ENCODE measurements at places on chromosomes 4 and X.

GRCh38 chrX:13638826-13639225, 14.1 kb upstream of the TCEANC start:
- no peak for DNase-seq

DNA sequence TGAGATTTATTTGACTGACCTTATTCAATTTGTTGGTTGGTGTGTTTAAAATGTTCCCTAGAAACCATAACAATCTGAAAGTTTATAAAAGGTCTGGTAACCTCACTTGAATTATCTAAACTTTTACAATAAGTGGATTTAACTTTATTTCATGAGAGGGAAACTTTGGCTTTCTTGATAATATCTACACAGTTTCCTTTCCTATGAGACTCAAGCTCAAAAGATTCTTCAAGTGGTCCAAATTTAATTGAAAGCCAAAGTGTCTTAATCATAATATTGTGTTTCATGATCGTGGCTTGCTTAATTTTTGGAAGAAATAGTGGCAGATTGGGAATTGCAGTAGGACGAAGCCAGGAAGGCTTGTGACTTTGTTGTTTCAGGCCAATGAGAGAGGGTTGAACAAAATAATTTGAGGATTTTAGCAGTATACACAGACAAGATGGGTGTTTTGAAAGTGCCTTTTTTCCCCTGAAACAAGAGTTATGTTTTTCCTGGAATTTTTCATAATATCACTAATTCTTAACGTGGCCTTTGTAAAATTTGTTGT, 55.0 kb downstream of the PHEX start:
- no peak for DNase-seq

GRCh38 chr4:152640058-152640921, 39.5 kb downstream of the TMEM154 start:
- peak; percentile 51 for DNase-seq

- peak; percentile 90 for DNase-seq
Observed at GRCh38 chr4:94516999-94517398, 65.3 kb downstream of the PDLIM5 start.

GRCh38 chr4:123941306-123941705, 544.7 kb downstream of the SPRY1 start:
- peak; percentile 34 for DNase-seq

- peak; percentile 84 for DNase-seq
Observed at GRCh38 chr4:149999485-150000074, 78.7 kb upstream of the DCLK2 start.

- DNase-seq = peak; percentile 22
Observed at GRCh38 chr4:10336471-10336870, 120.8 kb downstream of the ZNF518B start.

- DNase-seq = no peak
Observed at GRCh38 chr4:144357975-144358374, 217.5 kb upstream of the GYPA start.

GRCh38 chr4:31139767-31140166, 419.6 kb downstream of the PCDH7 start:
- no peak for DNase-seq

DNA sequence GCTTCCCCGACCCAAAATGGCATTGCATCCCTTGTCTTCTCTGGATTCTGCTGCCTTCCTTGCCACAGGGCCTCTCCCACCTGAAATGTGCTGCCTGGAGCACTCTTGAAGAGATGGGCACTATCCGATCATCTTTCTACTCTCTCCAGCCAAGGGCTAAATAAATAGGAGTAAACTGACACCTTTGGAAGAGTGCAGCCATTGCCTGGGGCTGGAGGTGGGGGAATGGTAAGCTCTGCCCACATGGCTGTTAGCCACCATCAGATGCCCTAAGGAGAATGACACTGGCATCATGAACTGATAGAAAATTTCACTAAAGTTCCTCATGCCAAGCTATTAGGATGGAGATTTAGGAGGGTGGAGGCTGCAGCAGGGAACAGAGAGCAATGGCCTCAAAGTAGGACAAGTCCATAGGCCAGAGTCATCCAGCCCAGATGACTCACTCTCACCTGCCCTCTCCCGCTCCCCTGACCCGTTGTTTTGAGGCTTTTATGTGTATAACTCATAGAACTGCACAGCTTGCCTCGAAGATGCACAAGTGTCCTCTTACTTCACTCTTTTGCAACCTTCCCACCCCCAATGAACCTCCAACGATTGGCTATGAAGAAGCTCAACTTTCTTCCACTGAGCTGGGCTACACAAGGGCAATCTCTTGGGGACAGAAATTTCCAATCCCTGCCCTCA, 822 bp upstream of the PFKFB1 start:
- no peak for DNase-seq

DNA sequence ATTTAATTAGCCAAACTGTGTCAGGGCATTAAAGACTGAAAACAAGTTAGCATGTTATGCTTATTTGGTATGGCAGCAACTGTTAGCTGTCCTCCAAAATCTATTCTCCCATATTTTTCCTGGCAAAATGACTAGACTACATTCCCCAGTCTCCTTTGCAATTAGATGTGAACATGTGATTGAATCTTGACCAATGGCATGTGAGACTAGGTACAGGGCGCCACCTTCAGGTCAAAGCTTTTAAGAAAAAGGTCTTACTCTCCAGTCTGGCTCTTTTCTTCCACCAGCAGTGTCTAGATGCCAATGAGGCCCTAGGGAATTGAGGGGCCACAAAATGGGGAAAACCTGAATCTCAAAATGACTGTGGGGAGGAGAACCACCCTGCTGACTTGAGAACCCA, 408.2 kb downstream of the SMARCA1 start:
- DNase-seq = peak; percentile 10

DNA sequence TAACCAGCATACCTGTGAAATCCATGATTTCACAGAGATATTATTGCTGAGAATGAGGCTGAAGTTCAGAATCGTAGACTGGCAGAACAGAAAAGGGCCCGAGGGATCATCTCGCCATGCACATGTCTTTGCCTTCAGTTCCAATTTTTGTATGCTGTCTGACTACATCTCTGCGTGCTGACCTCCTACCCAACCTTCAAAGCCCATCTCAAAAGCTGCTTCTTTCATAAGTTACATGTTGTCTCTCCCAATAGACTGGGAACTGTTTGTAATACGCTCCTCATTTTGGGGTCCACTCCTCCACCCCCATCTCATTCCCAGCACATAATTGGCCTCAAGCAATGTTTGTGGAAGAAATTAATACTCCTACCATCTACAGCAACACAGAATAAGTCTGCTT, 78.2 kb downstream of the RTL5 start:
- DNase-seq = no peak

DNA sequence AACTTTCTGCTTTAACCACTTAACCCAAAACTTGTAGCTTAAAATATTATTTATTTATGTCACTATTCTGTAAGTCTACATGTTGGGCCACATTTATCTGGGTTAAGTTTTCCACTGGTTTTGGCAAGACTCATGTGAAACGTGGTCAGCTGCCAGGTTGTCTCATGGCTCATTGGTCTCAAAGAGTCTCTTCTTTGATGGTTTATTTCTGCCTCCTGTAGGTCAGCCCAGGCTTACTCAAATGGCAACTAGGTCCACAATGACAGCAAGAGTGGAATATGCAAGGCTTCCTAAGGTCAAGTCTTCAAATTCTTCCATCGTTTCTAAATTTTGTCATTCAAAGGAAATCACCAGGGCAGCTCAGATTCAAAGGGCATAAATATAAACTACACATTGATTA, 828.7 kb downstream of the PCDH7 start:
- DNase-seq = no peak

DNA sequence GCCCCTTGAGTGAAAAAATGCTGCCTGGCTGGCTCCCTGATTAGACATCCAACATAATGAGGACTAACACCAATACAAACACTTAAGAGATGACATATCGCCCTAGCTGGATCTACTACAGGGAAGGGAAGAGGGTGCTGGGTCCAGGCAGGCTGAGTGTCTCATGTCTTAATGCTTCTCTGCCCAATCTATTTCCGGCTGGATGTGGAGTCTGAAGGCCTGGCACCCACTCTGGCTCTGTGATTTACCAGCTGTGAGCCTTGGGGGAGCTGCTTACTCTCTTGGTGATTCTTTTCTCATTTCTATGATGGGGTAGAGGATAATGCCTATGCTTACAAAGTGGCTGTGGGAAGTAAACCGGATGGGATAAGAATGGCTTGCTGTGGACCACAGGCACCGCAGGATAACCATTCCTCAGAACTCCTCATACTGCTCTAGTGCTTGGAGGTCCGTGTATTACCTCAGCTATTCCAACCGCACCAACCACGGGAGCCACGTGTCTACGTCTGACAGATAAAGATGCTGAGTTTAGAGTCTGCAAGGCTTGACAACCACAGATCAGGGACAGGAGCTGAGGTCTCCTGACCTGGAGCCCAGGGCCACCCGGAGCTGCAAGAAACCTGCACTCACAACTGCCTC, 161.7 kb downstream of the AFAP1 start:
- no peak for DNase-seq

GRCh38 chr4:147761218-147761883, 29.5 kb downstream of the ARHGAP10 start:
- no peak for DNase-seq

DNA sequence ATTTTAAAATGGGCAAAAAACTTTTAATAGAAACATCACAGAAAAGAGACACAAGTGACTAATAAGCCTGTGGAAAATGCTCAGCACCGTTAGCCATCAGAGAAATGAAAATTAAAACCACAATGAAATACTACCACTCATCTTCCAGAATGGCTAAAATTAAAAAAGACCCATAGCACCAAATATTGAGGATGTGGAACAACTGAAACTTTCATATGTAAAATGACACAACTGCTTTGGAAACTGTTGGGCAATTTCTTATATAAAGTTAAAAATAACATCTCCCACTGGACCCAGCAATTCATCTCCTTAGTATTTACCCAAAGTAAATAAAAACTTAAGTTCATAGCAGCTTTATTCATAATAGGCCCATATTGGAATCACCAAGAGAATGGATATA, 94.2 kb downstream of the TENM3 start:
- DNase-seq = no peak

DNA sequence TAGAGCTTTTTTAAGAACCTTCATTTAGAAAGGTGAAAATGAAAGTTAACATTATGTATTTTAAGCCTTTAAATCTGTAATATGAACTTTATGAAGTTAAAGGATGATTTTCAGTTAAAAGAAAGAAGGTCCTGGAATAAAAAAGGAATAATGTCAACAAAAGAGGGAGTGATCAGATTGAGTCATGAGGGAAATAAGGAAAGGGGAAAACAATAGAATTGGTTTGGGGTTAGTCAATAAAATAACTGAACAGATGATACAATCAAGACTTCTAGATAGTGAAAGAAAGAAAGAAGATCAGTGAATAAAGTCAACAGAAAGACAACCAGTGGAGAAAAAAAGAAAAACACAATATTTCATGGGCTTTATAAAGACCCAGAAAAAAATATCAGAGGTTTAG, 291.6 kb upstream of the ARSJ start:
- no peak for DNase-seq

DNA sequence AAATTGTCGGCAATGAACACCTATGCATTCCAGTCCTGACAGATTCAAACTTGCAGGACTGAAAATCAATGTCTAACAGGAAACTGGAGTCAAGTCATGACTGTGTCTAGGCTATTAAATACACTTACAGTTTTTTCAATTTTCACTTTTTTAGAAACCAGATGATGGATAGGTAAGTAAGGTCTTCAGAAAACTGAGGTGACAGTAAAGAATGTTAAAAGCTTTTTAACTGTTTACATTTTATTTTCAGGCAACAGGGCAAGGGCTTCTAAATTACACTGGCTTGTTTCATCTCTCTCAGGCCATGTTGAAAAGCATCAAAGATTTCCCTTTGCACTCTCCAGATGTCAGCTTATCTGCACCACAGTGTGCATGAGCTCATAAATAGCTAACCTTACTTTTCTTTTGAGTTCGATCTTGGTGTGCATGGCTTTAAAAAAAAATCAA, 65.2 kb downstream of the SEC24D start:
- DNase-seq = no peak

GRCh38 chrX:120457766-120458180, 11.3 kb downstream of the LAMP2 start:
- DNase-seq = peak; percentile 82

- DNase-seq = peak; percentile 82
Observed at GRCh38 chr4:167021545-167022155, 212.6 kb downstream of the SPOCK3 start.

DNA sequence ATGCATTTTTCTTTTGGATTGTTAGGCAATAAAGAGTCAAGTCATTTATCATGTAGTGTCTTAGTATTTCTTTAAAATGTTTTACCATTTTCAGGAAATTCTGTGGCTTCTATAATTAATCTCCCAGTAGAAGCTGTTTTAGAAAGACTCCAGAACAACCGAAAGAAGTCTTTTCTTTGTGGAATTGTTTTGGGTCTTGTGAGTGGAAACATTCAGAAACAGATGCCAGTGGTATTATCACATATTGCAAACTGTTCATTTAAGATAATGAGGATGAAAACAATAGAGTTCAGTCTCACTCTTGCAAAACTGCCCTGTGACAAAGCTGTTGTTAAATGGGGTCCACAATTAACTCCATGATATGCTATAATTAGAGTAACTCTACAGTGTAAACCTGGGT, 211.2 kb upstream of the KIT start:
- DNase-seq = peak; percentile 7

DNA sequence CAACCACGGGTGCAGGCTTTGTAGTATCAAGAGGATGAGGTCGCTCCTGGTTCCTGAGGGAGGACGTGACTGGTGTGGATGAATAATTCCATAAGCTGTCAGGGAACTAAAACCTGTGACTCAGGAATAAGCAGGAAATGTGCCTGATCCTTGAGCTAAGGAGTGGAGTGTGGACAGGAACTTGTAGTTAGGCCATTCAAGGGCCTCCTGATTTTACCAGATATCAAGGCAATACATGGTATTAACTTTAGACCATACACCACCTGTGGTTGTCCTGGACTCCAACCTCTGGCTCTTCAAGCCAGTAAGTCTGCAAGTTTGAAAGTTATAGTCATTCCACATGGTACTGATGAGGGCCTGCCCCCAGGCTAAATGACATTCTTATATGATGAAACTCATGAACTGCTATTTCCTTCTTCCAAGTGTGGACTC, 12.1 kb upstream of the ING2 start:
- peak; percentile 36 for DNase-seq

DNA sequence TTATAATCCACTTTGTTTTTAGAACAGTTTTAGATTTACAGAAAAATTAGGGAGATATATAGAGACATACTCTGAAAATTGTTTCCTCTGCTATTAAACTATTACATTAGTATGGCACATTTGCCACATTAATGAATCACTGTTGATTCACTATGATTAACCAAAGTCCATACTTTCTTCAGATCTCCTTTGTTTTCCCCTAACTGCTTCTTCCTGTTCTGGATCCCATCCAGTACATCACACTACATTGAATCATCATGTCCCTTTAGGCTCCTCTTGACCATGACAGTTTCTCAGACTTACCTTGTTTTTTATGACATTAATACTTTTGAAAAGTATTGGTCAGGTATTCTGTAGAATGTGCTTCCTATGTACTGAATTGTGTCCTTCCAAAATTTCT, 109.2 kb upstream of the EDNRA start:
- peak; percentile 60 for DNase-seq

DNA sequence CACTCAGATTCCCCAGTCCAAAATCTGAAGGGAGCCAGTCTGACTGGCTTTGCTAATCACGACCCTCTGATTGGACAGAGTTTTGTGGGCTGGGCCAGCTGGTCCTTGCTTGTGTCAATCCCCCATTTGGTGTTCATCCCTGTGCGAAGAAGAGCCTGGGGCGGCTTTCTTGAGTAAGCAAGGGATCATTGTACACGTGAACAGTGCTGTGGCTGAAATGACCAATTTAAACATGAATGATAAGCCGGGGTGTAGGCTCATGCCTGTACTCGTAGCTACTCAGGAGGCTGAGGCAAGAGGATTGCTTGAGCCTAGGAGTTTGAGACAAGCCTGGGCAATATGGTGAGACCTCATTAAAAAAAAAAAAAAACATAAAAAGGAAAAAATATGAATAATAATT, 379.1 kb downstream of the RAPGEF2 start:
- no peak for DNase-seq

Data from fibroblast of pulmonary artery (primary cell).